ENCODE measurements at places on chromosomes 3 and 15.

DNA sequence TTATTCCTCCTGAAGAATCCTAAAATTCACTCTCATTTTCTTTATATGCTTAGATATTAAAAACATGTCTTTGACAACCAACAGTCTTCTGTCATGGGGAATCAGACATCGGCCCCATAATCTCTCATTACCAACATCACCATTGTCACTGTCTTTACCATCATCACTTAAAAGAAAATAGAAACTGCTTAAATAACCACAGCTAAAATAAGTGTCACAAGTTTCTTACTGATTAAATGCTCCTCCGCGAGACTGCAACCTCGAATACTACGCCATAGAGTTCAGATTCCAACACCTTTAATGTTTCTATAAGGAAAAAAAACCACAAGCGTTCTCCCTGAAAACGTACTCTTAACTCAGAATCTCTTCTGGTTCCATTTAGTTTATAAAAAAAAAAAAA lies 977.5 kb upstream of the CFAP20DC start:
- no peak for DNase-seq

- DNase-seq: no peak
These were observed 26.2 kb upstream of the ARL8B start for GRCh38 chr3:5095886-5096285.

DNA sequence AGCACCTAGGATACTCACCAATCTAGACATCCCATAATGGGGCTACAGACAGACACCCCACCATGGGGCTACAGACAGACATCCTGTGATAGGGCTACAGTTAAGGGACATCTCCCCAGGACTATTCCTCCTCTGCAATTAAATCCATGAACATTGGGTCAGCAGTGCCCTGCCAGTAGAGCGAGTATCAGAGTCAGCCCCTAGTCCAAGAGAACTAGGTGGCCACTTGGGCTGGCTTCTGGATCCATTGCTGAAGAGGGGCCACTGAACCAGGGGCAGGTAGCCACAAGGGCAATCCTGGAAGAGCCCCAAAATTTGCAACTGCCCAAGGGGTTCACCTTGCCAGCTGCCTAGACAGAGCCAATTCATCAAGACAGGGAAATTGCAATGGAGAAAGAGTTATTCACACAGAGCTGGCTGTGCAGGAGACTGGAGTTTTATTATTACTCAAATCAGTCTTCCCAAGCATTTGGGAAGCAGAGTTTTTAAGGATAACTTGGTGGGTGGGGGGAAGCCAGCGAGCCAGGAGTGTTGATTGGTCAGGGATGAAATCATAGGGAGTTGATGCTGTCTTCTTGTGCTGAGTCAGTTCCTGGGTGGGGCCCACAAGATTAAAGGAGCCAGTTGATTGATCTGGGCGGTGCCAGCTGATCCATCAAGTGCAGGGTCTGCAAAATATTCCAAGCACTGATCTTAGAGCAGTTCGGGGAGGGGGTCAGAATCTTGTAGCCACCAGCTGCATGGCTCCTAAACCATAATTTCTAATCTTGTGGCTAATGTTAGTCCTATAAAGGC lies 170.2 kb upstream of the SMAD3 start:
- DNase-seq: no peak

GRCh38 chr3:125051715-125052581 lies 3.8 kb downstream of the HEG1 start:
- DNase-seq: peak; percentile 64

GRCh38 chr3:40414270-40414669 lies 27.3 kb downstream of the ENTPD3 start:
- DNase-seq: no peak

DNA sequence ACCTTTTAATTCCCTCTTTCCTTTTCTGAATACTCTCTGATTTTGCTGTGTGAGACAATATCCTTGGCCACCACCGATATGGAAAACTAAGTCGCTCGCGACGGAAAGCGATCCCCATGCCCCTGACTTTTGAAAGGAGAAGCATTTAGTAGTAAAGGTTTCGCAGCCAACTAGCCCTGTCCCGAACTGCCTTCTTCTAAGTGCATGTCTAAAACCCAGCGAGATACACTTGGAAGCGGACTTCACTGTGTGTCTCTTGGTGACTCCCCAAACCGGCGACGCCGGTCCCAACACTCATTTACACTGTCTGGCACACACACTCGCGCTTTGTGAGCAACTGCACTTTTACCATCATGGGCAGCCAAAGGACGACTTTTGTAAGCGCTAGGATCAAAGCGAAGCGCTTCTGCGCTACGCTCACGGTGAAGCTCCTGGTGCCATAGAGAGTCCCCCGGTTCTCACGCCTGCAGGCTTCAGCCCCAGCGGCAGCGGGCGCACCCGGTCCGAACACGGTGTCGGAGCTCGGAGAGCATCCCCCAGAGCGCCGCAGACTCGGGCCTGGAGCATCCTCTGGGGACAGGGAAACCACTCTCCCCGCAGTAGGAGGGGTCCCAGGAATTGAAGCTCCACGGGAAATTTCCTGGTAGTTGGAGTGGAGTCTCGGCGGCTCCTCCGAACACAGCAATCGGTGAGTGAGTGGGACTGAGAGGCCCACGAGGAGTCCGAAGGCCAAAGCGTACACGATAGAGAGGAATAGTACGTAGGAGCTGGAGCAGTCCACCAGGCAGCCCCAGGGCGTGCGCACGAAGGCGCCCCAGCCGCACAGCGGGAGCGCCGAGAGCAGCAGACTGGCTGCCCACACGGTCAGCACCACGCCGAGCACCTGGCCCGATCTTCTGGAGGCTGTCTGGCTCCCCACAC lies 1.4 kb downstream of the GPR149 start:
- DNase-seq: no peak

Measured in stimulated activated CD8-positive, alpha-beta memory T cell treated with anti-CD3 and anti-CD28 coated beads, Interleukin-4, amount 100 ng/mL, for 1 hour (primary cell).